ENCODE measurements at places on chromosomes 4 and X. TPM values are rescaled to one million over a fixed set of nuclear protein-coding genes. Genes with fewer than 3 reads are reported as not detected.

The MAGEA10 gene
- total RNA-seq: not detected

The TENM3 gene
- total RNA-seq: 62.0 TPM

The CLDN22 gene
- total RNA-seq: 0.31 TPM

The SPANXA2 gene
- total RNA-seq: not detected

The CORIN gene
- total RNA-seq: 1.4 TPM

The CSN1S1 gene
- total RNA-seq: not detected

The GAGE12F gene
- total RNA-seq: not detected

The TLR6 gene
- 1.9 TPM for total RNA-seq

The FMR1 gene
- 57.3 TPM for total RNA-seq

The MAPK10 gene
- total RNA-seq: 9.4 TPM
